GM23248 (cell line): ENCODE measurements at places on chromosomes 2 and 18.

- no peak for DNase-seq
Observed at GRCh38 chr2:237059155-237059875, 26.4 kb upstream of the COPS8 start.

- no peak for DNase-seq
Observed at GRCh38 chr2:18531194-18531593, 29.3 kb downstream of the RDH14 start.

GRCh38 chr2:61948661-61949457 is 43.4 kb downstream of the COMMD1 start:
- DNase-seq = no peak

GRCh38 chr18:61738042-61738441 is 154.8 kb downstream of the RNF152 start:
- DNase-seq = no peak

DNA sequence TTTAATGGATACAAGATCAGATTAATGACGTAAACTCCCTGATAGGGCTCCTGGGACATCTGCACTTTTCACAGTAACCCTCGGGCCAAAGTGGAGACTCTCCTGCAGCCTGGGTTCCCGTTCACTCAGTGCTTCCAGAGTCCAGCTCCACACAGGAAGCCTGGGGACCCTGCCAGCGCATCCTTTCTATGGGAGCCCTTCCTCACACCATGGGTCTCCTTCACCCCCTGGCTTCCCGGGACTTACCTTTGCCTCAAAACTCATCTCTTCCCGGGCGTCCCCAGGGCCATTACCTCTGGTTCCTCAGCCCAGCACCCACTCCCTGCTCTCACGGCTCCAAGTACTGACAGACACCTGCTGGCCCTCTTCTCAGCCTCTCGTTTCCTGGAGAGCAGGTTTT is 40.7 kb upstream of the KLF11 start:
- no peak for DNase-seq

DNA sequence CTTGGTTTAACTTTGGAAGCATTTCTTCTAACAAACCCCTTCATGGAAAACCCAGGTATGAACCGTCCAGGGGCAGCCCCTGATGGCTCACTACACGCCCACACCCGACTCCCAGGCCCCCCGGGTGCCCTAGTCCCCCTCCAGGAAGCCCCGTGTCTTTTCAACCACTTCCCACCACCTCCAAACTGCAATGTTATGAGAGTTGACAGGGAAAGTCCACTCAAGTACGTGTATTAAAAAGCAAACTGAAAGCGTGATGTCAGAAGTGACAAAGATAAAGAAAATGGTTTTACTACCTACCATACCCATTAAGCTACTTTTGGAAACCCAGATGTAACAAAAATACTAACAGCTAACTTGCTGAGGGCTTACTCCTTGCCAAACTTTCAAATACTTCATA is 51.5 kb downstream of the L3MBTL4 start:
- DNase-seq = no peak

DNA sequence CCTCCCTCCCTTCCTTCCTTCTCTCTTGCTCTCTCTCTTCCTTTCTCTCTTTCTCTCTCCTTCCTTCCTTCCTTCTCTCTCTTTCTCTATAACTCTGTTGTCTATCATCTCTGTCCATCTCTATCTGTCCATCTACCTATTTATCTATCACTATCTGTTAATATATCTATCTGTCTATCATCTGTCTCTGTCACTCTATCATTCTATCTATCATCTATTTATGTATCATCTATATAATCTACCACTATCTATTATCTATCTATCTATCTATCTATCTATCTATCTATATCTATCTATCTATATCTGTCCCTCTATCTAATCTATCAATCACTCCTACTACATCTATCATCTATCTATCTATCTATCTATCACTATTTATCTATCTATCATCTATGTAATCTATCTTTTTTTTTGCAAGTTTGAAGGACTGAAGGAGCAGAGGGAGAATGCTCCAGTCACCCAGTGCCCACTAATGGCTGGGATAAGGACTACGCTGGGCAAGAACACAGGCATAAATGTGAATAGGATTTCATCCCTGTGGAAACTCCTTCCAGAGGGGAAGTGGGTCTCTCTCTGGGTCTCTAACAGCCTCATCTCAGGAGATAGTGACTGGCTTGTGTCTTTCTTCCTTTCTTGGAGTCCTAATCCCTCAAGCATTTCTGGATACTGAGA is 427.0 kb downstream of the LPIN1 start:
- DNase-seq = peak; percentile 27

GRCh38 chr2:124810132-124810531 is 785.0 kb downstream of the CNTNAP5 start:
- no peak for DNase-seq

GRCh38 chr2:127763776-127764175 is 47.2 kb downstream of the WDR33 start:
- peak; percentile 83 for DNase-seq

DNA sequence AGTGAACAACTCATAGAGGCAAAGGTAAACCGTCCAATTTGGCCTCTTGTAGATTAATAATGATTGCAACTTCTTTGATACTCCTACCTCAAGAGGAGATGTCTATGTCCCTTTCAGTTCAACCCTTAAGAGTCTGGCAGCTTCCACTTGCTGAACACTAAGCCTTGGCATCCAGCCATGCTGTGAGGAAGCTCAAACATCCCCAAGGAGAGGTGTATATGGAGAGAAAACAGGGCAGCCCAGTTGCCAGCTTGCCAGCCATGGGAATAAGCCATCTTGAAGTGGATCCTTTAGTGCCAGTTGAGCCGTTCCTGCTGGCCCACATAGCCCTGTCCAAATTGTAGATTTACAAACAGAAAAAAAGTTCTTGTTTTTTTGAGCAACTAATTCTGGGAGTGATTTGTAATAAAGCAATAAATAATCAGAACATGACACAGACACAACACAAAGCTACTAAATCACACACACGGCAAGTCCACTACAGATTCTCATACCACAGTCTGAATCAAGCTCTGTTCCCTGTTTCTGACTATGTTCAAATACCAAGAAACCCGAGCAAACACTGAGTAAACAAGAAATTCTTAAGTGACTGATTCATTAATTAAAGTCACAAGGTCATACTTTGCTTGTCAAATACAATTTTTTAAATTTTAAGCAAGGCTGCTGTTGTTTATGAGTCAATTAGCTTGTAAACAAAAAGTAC is 96.1 kb downstream of the PID1 start:
- DNase-seq = peak; percentile 56

DNA sequence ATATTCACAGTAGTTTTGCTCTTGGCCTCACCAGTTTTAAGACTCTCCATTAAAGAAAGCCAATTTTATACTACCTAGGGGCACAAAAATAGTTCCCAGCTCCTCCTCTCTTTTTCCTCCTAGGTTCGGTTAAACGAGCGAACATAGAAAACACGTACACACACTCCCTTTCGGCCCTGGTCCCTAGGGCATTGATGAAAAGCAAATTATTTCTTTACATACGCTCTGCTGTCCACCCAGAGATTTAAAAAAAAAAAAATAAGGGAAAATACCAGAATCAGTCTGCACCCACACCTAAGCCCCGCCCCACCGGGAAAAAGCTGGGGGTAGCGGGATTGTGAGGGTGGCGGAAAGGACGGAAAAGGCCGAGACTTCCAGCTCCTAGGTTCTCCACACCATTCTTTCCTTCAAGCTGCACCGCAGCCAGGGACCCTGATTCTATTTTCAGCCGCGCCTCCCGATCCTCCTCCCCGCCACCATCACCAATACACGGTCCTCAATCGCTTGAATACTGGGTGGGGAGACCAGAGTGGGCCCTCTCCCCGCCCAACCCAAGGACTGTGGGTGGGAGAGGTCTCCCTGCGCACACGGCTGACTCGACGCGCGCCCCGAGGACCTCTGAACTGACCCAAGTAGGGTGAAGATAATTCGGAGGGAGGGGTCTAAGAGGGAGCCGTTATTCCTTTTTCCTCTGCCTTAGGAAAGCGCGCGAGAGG is 769 bp downstream of the ATF2 start:
- peak; percentile 75 for DNase-seq

DNA sequence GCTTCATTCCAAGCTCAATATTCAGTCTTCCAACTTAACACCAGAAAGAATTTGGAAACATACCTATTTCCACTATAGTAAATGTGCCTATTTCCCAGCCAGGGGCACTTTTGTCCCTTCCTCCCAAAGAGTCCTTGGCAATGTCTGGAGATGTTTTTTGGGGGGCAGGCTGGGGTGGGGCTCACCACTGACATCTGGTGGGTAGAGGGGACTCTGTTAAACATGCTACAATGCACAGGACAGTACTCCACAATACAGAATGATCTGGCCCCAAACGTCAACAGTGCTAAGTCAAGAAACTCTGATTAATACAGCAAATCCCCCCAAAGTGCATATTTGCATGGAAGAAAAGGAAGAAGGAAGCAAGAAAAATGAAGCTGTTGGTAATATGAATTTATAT is 61.7 kb downstream of the SMIM21 start:
- DNase-seq = no peak

DNA sequence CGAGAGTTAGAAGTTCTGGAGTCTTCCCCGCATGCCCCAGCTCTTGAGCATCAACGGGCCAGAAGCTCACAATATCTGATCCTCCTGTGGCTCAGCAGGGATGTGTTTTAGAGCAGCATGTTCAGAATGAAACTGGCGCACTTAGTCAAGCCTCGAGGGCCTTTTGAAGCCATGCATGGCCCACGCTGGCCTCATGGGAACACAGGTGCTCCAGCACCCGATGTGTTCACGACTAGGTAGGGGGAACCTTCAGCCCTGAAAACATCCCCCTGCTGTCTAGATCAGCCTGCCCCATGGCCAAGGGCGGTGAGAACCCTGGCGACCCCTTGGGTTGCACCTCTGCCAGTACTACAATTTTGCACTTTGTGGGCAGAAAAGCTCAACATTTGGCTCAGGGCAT is 32.8 kb downstream of the MSH6 start:
- DNase-seq = no peak
